ENCODE measurements at places on chromosomes 11 and 22.

GRCh38 chr11:119728211-119728626 is 781 bp downstream of the NECTIN1 start:
- no peak for DNase-seq

- DNase-seq = no peak
Observed at GRCh38 chr11:102583141-102583873, 41.8 kb downstream of the MMP20 start.

DNA sequence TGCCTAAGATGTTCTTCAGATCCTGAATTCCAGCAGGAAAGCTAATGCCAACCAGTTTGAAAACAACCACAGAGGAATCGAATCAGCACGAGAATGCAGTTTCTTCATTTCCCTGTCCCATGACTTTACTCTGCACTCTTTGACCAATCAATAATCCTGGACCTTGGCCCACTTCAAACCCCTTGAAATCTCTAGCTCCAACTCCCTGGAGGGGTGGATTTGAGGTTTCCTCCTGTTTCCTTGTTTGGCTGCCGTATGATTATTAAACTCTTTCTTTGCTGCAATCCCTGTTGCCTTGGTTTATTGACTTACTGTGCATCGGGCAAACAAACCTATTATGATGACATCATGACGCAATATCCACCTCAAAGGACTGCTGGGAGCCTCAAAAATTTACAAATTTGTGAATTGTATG is 109.3 kb downstream of the FBXO7 start:
- DNase-seq = no peak

DNA sequence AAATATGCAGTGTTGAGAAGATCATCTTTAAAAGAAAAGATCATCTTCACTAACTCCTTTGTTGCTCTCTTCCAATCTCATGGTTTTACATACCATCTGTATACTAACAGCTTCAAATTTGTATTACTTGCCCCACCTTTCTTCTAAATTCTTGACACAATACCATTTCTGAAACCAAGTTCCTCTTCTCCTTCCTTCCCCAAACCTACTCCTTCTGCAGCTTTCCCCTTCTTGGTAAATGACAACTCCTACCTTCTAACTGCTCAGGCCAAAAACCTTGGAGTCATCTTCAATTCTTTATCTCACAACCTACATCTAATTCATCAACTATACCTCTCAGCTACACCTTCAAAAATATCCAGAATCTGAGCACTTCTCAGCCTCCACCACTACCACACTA is 9.3 kb downstream of the PRCP start:
- no peak for DNase-seq

GRCh38 chr11:59226396-59226795 is 13.7 kb upstream of the MPEG1 start:
- no peak for DNase-seq

DNA sequence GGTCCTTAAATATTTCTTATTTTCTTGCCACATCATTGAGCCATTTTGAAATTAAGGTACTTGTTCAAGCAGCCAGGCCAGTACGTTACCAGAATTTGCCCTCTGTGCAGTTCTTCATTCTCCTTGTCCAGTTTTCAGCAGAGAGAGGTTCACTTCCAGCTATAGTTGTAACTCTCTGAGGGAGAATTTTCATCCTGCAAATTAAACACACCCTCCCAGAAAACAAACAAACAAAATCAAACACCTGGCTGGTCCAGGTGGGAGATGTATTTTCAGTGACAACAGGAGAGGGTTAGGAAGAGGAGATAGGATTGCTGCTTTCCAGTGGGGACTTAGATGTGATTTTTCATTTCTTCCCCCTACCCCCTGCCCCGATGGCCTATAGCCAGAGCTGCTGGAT is 45.0 kb downstream of the LHFPL7 start:
- DNase-seq = no peak

DNA sequence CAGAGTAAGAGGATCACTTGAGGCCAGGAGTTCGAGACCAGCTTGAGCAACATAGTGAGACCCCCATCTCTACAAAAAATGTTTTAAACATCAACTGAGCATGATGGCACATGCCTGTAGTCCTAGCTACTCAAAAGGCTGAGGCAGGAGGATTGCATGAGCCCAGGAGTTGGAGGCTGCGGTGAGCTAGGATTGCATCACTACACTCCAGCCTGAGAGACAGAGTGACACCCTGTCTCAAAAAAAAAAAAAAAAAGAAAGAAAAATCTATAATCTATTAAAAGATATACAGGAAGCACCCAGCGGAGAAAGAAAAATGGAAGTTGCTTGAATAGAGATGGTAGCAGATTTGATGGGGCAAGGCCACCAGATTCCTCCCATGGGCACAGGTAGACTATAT is 61.8 kb downstream of the FAM83F start:
- DNase-seq = no peak

GRCh38 chr22:33300165-33300564 is 242.0 kb upstream of the SYN3 start:
- no peak for DNase-seq

GRCh38 chr11:27649800-27650199 is 50.5 kb downstream of the BDNF start:
- no peak for DNase-seq

- peak; percentile 80 for DNase-seq
Observed at GRCh38 chr11:62546244-62546928, at the start of gene AHNAK. TSS of gene AHNAK (minus strand) at chr11:62546806. CDS start at chr11:62536098, 10,708 bp downstream.

GRCh38 chr22:42326801-42327200 is 56.3 kb upstream of the TCF20 start:
- no peak for DNase-seq

GRCh38 chr11:47982616-47983015 is 2.3 kb downstream of the PTPRJ start:
- DNase-seq = no peak

GRCh38 chr11:124670732-124671131 is 2.8 kb downstream of the SIAE start:
- peak; percentile 38 for DNase-seq

DNA sequence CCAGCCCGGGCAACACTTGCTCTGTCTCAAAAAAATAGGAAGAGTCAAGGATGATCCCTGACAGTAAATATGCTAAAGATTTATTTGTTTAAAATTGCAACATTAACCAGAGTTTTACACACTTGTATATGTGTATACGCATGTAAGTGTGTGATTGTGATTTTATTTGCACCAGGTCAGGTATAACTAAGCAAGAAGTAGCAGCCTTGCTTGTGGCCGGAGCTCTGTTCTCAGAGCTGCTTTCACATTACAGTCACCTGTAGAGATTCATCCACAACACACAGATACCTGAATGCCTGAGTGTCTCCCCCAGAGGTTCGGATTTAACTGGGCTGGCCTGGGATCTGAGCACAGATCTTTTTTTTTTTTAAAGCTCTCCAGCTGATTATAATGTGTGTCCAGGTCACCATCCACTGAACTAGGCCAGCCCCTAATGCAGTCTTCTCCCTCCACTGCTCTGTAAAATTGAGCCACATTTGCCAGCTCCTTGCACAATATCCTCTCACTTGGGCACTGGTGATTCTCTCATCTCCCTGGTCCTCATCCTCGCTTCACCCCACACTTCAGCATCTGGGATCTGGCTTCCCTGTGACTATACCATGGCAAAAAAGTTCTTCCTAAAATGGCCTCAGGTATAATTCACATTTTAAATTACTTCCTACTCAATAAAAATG is 48.3 kb downstream of the LIF start:
- DNase-seq = no peak

DNA sequence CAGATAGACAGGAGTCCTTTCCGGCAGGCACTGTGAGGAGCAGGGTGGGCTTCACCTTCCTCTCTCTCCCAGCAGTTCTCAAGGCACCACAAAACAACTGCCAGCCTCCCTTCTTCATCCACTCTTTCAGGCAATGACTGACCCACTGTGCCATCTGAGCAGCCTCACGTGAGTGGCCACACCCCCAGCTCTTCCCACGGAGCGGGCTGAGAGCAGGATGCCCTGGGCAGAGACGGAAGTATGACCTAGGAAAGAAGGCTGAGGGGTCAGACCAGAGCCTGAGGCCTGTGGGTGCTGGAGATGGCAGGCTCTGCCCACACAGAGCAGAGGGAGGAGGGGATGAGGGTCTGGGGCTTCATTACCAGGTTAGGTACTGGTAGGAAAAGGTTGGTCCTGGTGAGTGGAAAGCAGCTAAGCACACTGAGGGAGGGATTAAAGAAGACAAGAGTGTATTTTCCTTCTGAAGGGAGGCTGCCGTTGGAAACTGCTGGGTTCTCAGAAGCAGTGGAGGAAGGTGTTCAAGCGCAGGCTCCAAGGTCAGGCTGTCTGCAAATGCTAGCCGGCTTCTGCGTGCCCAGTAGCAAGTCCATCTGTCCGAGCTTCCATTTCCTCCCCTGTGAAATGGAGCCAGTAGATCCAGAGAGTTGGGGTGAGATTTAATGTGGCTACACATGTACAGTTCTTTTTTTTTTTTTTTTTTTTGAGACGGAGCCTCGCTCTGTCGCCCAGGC is 4.6 kb downstream of the NLRP6 start:
- DNase-seq = peak; percentile 11

DNA sequence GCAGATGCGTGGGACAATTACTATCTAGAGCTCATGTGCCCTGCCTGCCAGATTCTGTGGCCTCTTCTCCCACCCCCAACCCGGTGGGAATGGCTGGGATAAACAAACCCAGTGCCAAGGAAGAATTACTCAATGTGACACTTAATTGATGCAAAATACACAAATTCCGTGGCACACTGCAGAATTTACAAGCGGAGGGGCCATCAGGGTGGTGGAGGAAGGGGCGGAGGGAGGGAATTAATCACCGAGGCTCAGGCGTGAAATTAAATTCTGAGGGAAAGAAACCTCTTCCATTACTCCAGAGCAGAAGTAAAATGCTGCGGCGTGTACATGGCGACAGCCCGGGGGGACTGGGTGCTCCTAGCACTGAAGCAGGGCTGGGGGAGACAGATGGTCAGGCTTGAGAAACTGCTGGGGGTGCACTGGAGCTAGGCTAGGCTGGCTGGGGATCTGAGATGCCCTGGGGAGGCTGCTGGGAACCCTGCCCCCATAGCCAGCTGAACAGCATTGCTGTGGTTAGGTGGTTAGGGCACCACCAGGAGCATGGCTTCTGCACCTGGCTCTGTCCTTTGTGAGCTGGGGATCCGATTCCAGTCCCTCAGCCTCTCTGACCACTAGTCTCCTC is 200.6 kb downstream of the CEP164 start:
- no peak for DNase-seq

Data from activated CD4-positive, alpha-beta memory T cell treated with anti-CD3 and anti-CD28 coated beads, Interleukin-2, amount 10 ng/mL, durations not matched to agents 7 days and 5 days (primary cell).